Skeletal muscle tissue (tissue), 5 donors: ENCODE measurements at places on chromosomes 5 and 9. TPM values are rescaled to one million over a fixed set of nuclear protein-coding genes. Genes with fewer than 3 reads are reported as not detected.

ZNF608 gene
- 31.3 TPM for total RNA-seq

WNK2 gene
- 4.7 TPM for total RNA-seq

ZDHHC11 gene
- 1.0 TPM for total RNA-seq

EGFLAM gene
- total RNA-seq = 41.8 TPM

GLRA1 gene
- total RNA-seq = not detected

SNCAIP gene
- total RNA-seq = 6.8 TPM

RUFY1 gene
- total RNA-seq = 32.9 TPM

EQTN gene
- not detected for total RNA-seq

PCDHB14 gene
- 4.2 TPM for total RNA-seq

RABEPK gene
- total RNA-seq = 18.8 TPM

PCDHGC4 gene
- total RNA-seq = 3.7 TPM

TAF11L11 gene
- total RNA-seq = not detected

SLC25A2 gene
- total RNA-seq = 0.52 TPM

SLC23A1 gene
- not detected for total RNA-seq

PKD2L2 gene
- total RNA-seq = 2.6 TPM

BTNL3 gene
- total RNA-seq = not detected

FGF10 gene
- 4.7 TPM for total RNA-seq

SLC25A48 gene
- total RNA-seq = 0.52 TPM

SLIT3 gene
- total RNA-seq = 7.8 TPM

NMUR2 gene
- total RNA-seq = not detected

SLC30A5 gene
- total RNA-seq = 32.4 TPM

SLC34A1 gene
- not detected for total RNA-seq

PCDHA4 gene
- 0.52 TPM for total RNA-seq

CTXN3 gene
- 1.0 TPM for total RNA-seq

IGFBPL1 gene
- 1.0 TPM for total RNA-seq

FBLL1 gene
- total RNA-seq = 0.52 TPM

QSOX2 gene
- 3.7 TPM for total RNA-seq

LEAP2 gene
- 2.1 TPM for total RNA-seq

ST8SIA4 gene
- total RNA-seq = 6.3 TPM

IFNA13 gene
- total RNA-seq = 0.52 TPM

OCLN gene
- total RNA-seq = 0.52 TPM

HMMR gene
- total RNA-seq = 2.6 TPM

TMC1 gene
- total RNA-seq = 0.52 TPM

HNRNPAB gene
- total RNA-seq = 44.4 TPM

SNX30 gene
- total RNA-seq = 8.9 TPM

PCDHGC3 gene
- 38.1 TPM for total RNA-seq

CMYA5 gene
- total RNA-seq = 93.9 TPM

PDLIM7 gene
- total RNA-seq = 44.9 TPM
